ENCODE measurements at places on chromosomes 13 and 19. TPM values are rescaled to one million over a fixed set of nuclear protein-coding genes. Genes with fewer than 3 reads are reported as not detected.
A peak's percentile ranks its signal among the peaks of the same experiment; 100 is the strongest.

DNA sequence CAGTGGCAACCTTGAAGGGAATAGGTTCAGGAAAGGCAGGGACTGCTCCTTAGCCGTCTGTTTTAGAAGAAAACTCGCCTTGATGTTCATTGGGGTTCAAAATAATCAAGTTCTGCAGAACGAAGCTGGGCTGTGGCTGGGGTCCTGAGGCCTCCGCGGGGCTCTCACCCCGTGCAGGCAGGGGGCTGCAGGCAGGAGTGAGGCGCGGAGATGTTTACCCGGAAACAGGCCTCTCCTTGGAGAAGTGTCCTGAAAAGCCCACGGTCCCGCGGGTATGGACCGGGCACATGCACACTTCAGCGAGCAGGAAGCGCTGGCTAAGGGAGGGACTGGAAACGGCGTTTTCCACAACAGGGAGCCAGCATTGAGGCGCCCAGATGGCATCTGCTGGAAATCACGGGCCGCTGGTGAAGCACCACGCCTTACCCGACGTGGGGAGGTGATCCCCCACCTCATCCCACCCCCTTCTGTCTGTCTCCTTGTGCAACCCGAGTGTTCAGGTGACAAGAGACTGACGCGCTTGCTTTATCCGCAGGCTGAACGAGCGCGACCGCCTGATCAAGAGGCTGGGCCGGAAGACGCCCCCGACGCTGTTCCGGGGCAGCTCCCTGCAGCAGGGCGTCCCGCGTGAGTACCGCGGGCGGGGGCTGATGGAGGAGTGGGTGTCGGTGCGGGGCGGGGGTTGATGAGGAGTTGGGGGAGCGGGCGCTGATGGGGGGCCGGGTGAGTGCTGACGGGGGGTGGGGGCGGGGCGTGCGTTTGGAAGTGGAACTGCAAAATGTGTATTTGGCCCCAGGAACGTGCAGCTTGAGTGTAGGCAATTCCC lies 39.6 kb downstream of the SHISA2 start:
- no peak for DNase-seq
- no peaks in the 10 kb centered on the region for H3K36me3 ChIP-seq
- no peak overlapping the region for H3K4me3 ChIP-seq
- H3K27me3 ChIP-seq: no peaks in the 10 kb centered on the region
- H3K4me1 ChIP-seq: peaks cover 2% of the 10 kb centered on the region

- DNase-seq: no peak
- H3K36me3 ChIP-seq: no peaks in the 10 kb centered on the region
- H3K27ac ChIP-seq: no peak overlapping the region
- no peaks in the 10 kb centered on the region for H3K4me1 ChIP-seq
- H3K27me3 ChIP-seq: peaks cover 21% of the 10 kb centered on the region
- no peak overlapping the region for H3K4me3 ChIP-seq
Observed at GRCh38 chr19:3478409-3479176, 1.7 kb downstream of the SMIM24 start.

RNF113B gene
- total RNA-seq: not detected

GRCh38 chr13:25253702-25254101 lies 33.6 kb downstream of the MTMR6 start:
- H3K4me1 ChIP-seq: no peaks in the 10 kb centered on the region
- no peaks in the 10 kb centered on the region for H3K27me3 ChIP-seq
- no peak overlapping the region for H3K4me3 ChIP-seq
- peak; percentile 11 for DNase-seq
- H3K36me3 ChIP-seq: peaks cover 25% of the 10 kb centered on the region

EIF3K gene
- 222 TPM for total RNA-seq

- peak overlapping the region; percentile 90 for H3K4me3 ChIP-seq
- H3K27me3 ChIP-seq: no peaks in the 10 kb centered on the region
- H3K4me1 ChIP-seq: peaks cover 49% of the 10 kb centered on the region
- H3K36me3 ChIP-seq: no peaks in the 10 kb centered on the region
- no peak for DNase-seq
Observed at GRCh38 chr19:47110521-47111005, 3.0 kb downstream of the ZC3H4 start.

DNA sequence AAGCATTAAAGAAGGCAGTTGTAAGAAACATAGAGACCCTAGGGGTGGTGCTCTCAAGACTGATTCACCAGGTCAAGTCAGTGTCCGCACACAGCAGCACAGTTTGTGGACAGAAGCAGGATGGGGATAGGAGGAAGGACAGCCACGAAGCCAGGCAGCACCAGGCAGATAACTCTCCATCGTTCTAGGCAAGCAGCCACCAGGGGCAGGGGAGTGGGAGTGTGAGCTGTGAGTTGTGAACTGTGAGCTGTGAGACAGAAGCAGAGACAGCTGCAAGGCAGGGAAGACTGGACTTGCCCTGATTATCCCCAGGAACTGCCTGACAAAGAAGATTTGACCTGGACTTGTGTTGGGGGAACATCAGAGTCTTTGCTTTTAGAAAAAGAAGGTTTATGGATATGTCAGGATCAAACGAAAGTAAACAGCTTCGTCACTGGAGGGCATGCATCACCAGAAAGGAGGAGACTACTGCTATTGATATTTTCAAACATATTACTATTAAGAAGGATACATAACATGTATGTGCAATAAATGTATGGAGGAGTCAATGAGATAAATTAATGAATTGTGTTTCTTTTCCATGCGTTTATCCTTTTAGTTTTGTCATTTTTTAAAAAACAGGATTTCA lies 286.1 kb downstream of the IRS2 start:
- peaks cover 2% of the 10 kb centered on the region for H3K4me1 ChIP-seq
- DNase-seq: no peak
- no peaks in the 10 kb centered on the region for H3K36me3 ChIP-seq
- H3K27ac ChIP-seq: no peak overlapping the region
- no peaks in the 10 kb centered on the region for H3K27me3 ChIP-seq
- H3K4me3 ChIP-seq: no peak overlapping the region

KLF16 gene
- 58.1 TPM for total RNA-seq

PTGER1 gene
- total RNA-seq: 0.91 TPM

Measured in astrocyte (in vitro differentiated cells and primary cell).